ENCODE measurements at places on chromosomes 7 and 10.

DNA sequence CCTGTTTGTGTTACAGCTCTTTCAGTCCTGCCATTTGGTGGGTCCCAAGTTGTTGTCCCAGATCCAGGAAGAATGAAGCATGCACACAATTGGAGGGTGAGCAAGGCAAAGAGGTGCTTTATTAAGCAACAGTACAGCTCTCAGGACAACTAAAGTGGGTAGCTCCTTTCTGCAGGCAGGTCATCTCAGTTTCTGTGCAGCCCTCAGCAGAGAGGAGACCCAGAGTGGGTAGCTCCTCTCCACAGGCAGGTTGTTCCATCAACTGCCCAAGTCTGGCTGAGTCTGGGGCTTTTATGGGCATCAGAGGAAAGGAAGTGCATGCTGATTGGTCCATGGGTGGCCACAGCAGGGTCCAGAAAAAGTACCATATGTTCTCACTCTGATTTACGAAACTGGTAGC lies 624.5 kb downstream of the LRMDA start:
- DNase-seq, result no peak

GRCh38 chr10:5460468-5461202 lies 38.7 kb downstream of the CALML5 start:
- DNase-seq, result no peak

- DNase-seq, result no peak
These were observed 60.7 kb upstream of the FOXK1 start for GRCh38 chr7:4621396-4621795.

GRCh38 chr7:1761097-1761496 lies 91.0 kb downstream of the ELFN1 start:
- no peak for DNase-seq

DNA sequence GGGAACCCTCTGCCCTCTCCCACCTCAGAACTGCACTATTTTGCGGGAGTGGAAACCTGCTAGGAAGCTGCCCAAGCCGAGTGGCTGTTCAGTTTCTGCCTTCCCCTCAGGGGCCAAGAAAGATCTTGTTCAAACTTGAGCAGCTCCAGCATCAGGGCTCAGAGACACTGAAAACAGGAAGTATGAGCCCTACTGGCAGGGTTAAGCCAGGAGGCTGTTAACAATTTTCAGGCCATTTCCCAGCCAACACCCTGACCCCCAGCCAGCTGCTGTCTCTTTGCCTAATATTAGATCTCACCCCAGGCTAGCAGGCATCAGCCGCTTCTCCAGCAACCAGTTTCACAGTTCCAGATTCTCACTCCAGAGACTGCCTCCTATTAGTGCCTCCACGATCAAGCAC lies 9.2 kb downstream of the PLAU start:
- DNase-seq, result no peak

- DNase-seq, result no peak
These were observed 29.3 kb upstream of the PDCD4 start for GRCh38 chr10:110842326-110842904.

DNA sequence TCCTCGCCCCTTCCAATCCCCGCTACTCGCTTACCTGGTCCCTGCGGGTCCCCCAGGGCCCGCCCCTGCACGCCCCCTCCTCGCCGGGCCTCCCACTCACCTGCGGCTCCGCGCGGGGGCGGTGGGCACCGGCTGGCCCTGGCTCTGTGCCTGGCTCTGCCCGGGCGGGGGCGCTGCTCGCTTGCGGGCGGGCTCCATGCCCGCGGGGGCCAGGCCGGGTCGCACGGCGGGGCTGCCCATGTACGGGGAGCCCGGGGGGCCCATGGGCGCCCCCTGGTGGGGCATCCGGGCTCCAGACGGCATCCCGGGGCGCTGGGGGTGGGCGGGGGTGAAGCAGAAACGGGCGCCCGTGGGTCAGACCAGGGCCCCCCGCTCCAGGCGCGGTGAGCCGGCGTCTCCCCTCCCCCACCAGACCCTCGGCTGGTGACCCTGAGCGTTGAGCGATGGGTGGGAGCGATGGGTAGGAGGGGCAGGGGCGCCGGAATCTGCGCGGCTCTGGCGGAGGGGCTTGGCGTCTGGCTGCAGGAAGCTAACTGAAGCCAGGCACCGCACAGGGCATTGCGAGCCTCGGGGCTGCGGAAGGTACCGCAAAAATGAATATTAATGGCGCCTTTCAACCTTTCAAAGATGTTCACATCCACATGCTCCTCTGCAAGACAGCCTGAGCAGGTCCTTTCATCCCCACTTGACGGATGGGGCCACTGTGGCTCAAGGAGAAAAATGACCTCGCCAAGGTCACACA lies 3.0 kb downstream of the SMARCD3 start:
- DNase-seq, result peak; percentile 77

GRCh38 chr7:157753713-157754415 lies 417.1 kb downstream of the DNAJB6 start:
- DNase-seq, result no peak

GRCh38 chr10:9035355-9035754 lies 980.9 kb downstream of the GATA3 start:
- DNase-seq, result no peak

DNA sequence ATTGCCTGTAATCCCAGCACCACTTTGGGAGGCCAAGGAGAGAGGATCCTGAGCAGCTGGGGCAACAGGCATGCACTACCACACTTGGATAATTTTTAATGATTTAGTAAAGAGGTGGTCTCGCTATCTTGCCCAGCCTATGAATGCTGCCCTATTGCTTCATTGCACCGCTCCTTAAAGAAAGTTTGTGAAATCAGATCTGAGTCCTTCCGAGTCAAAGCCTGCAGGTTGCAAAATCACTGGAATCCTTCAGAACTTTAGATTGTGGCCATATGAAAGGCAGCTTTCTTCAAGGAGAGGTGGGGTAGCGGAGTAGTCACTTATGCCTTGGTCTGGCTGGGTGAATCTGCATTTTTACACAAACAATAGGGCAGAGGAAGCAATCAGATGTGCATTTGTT lies 166.3 kb downstream of the ARHGAP12 start:
- DNase-seq, result no peak

DNA sequence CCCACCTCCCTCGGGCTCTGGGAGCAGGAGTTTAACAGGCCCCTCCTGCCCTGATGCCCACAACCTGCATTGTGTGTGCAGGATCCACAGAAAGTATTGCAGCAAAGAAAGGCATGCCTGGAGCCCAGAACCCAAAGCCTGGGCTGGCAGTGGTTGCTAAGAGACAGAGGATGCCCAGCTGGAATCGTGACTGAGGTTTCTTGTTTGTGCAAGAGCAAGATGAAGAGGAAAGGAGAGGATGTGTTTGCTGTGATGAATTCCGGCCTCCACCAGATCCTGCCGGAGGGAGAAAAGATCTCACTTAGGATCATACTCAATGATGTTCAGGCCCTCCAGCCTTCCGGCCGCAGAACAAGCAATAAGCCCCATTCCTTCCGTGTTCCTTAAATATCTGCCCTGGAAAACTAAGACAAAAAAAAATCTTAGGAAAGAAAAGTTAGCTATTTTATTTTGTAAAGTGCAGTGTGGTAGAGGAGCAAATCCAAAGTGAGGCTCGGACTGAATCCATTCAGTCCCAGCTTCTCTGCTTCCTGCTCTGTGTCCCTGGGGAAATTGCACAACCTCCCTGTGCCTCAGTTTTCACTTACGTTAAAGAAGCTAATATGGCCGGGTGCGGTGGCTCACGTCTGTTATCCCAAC lies 57.1 kb downstream of the SLIT1 start:
- no peak for DNase-seq

GRCh38 chr10:114544045-114544659 lies 113.9 kb downstream of the ABLIM1 start:
- DNase-seq, result peak; percentile 76

DNA sequence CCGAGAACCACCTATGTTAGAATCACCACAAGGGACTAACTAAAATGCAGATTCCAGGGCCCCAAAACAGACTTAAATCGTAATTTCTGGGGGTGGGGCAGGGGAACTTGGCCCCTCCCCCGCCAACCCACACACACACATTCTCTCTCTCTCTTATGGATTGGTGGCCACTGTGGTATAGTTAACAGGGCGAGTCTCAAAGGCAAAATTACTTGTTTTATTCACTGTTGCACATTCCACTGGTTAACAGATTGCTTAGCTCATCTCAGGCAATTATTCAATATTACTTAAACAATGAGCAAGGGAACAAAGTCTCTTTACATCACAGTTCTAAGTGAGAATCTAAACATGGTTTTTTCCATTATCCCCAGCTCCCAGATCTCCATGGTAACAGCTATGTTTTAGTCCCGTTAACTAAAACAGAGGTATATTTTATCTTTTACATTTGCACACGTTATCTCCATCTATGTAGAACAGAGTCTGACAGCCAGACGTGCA lies 38.5 kb downstream of the IGF2BP3 start:
- DNase-seq, result no peak

- DNase-seq, result no peak
These were observed 214.9 kb downstream of the LRMDA start for GRCh38 chr10:75646218-75646915.

GRCh38 chr10:59333701-59334100 lies 28.6 kb downstream of the FAM13C start:
- no peak for DNase-seq

- DNase-seq, result no peak
These were observed 38.1 kb downstream of the USP54 start for GRCh38 chr10:73552819-73553715.

GRCh38 chr7:54719425-54719824 lies 39.6 kb downstream of the SEC61G start:
- DNase-seq, result no peak

GRCh38 chr10:6279540-6280267 lies 77.0 kb downstream of the PFKFB3 start:
- no peak for DNase-seq

GRCh38 chr7:70068531-70068930 lies 470.3 kb downstream of the AUTS2 start:
- no peak for DNase-seq

- DNase-seq, result no peak
These were observed 46.4 kb downstream of the RAMP3 start for GRCh38 chr7:45203936-45204445.

GRCh38 chr7:87561702-87562101 lies 39.0 kb downstream of the ABCB1 start:
- DNase-seq, result no peak

GRCh38 chr10:111976557-111976956 lies 207.0 kb downstream of the GPAM start:
- no peak for DNase-seq

GRCh38 chr10:122650331-122650730 lies 49.3 kb downstream of the C10orf120 start:
- no peak for DNase-seq

DNA sequence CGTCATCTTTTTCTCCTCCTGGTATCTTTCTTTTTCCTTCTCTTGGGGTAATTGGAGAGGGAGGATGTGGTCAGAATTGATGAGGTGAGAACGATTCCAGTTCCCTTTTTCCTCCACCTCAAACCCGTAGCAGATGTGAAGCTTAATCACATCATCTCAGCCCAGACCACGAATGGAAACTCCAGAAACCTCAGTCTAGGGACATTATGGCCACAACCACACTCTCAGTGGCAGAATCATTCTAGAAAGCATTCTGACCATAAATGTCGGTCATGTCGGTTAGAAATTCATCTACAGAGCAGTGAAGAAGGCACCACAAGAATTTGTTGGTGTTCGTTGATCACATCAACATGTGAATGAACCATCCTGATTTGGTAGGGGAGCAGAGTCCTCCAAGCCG lies 78.7 kb downstream of the GATA3 start:
- DNase-seq, result peak; percentile 78

- no peak for DNase-seq
These were observed 9.6 kb upstream of the CCM2 start for GRCh38 chr7:44990109-44991023.

GRCh38 chr10:1420661-1421362 lies 316.5 kb downstream of the ADARB2 start:
- peak; percentile 80 for DNase-seq

DNA sequence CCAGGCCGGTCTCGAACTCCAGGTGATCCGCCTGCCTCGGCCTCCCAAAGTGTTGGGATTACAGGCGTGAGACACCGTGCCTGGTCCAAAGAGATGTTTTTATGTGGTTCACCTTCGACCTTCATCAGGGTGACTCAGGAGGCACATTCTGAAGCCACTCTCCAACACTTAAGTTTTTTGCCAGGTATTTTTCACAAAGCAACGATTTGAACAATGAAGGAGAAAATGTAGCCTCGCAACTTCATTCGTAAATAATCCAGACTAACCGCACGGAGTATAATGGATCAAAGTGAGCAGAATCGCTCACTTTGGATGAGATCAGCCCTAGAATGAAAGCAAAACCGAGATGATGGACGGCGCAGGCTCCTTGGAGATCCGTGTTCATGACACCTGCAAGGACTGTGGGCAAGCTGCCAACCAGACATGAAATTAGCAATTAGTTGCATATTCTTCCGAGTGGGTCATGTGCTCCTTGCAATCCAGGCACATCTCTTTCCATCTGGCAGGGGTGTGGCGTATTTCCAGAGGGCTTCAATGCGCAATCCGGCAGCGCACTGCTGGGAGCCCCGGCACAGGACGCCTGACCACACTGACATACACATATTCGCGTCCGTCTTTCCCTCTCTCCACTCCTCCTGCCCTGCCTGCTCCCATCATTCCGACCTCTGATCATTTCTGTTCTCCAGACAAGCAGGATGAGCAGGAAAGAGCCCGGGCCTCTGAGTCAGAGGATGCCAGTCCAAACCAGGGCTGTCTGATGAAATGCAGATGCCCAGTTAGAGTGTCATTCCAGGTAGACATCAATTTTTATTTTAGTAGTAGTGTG lies 148.4 kb downstream of the KLF6 start:
- no peak for DNase-seq

GRCh38 chr7:4461531-4461930 lies 220.6 kb upstream of the FOXK1 start:
- DNase-seq, result no peak

Data from stimulated activated CD8-positive, alpha-beta memory T cell treated with anti-CD3 and anti-CD28 coated beads, Interleukin-4, amount 100 ng/mL, for 48 hours (primary cell).